ENCODE measurements at places on chromosomes 7 and 10.
A peak's percentile ranks its signal among the peaks of the same experiment; 100 is the strongest.

GRCh38 chr7:1474736-1475135, 15.5 kb upstream of the MICALL2 start:
- no peak for DNase-seq

DNA sequence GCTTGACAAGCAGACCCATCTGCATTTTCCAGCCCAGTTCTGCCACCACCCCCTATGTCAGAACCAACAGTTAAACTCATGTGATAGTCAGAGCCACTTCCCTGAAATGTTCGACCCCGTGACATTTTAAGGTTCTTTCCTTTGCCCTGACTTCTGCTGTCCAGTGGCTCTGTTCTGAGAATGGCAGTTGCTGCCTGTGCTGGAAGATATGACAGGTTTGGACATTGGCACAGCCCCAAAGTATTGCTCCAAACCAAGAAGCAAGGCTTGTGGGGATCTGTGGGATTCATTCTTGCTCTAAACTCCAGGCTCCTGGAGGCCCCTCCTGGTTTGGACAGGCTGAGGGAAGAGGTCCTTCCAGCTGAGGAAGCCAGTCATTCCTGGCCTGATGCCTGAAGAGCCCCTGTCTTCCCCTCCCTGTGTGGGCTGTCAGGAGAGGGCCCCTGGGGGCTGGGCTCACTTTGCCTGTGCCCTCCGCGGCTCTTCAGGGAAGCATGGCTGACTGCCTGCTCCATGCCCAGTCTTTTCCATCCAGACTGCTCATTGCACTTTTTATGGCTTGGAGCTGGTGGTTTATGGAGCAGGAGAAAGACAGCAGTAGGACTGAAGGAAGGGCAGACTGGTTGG, 138.0 kb downstream of the CDH23 start:
- no peak for DNase-seq

GRCh38 chr7:91128683-91129348, 135.4 kb upstream of the FZD1 start:
- no peak for DNase-seq

DNA sequence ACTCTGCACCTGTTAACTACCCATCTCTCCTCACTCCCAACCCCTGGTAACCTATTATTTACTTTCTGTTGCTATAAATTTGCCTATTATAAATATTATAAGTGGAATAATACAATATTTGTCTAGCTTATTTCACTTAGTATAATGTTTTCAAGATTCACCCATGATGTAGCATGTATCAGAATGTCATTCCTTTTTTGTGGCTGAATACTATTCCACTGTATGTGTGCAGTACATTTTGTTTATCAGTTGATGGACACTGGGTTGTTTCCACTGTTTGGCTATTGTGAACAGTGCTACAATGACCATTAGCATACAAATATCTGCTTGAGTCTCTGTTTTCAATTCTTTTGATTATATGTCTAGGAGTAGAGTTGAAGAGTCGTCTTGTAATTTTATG, 92.8 kb upstream of the KAT6B start:
- no peak for DNase-seq

DNA sequence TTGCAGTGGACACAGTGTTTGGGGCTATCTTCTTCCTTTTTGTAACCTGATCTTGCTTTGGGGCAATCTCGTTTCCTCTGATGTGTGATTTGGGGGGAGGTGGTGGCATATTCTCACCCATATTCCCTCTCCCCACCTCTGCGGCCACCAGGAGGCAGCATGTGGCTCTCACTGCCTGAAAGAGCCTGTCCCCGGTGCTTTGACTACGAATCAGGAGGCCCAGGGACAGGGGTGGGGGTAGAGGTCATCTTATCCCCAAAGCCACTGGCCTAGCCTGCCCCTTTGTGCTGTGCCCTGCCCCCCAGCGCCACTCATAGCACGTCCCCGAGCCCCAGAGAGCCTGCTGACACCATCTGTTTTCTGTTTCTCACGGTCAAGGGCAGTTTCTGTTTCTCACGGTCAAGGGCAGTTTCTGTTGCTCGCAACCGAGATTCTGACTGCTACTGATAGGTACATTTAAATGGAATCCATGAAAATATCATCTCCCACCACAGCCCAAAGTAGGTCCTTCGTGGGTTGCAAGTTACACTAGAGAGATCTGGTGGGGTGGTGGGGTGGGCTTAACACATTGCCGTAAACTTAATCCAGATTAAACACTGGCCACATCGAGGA, 28.2 kb downstream of the PHYH start:
- DNase-seq, result peak; percentile 31

DNA sequence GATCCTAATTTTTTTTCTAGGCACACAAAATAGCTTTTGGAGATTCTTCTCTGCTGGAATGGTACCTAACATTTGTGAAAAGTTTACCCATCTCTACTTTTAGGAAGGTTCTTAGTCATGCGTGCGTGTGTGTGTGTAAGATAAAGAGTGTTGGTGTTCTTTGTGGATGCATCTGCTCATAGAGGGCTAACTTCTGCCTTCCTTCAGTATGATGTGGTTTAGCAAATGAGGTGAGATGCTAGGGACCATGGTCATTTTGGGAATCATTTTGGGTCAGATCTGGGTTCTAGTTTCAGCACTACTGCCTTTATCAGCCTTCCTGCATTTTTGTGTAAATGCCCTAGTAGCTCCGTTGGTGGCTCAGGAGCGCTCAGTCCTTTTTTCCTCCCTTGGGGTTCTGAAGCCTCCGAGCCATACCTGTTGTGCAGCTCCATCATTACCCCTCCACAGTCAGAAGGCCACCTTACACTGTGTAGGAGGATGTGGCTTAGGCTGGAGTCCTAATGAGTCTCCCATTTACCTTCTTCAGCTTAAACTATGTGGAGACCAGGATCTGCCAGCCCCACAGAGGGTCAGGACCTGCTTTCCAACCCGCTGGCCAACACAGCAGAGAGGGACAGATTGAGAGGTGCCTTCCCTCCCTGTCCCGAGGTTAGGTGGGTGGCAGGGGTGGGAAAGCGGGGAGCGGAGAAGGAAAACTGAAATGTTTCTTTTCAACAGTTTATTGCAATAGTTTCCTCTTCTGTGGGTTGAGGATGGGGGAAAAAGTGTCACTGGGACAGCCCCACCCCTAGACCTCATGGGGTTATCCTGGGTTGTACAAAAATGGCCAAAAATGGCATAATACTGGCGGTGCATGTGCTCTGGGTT, 31.2 kb downstream of the TSPAN14 start:
- DNase-seq, result no peak

- DNase-seq, result no peak
These were observed 257.3 kb downstream of the PTEN start for GRCh38 chr10:88120599-88121333.

DNA sequence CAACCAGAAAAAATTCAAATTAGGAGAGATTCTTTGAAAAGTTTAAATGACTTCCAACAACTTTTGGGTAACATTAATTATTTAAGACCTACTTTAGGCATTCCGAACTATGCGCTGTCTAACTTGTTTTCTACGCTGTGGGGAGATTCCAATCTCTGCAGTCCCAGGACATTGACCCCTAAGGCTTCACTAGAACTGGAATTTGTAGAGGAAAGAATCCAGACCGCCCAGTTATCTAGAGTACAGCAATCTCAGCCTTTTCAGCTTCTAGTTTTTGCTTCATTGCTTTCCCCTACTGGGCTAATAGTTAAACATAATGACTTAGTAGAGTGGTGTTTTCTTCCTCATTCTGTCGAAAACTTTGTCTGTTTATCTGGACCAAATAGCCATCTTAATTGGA, 14.9 kb upstream of the DDC start:
- no peak for DNase-seq

DNA sequence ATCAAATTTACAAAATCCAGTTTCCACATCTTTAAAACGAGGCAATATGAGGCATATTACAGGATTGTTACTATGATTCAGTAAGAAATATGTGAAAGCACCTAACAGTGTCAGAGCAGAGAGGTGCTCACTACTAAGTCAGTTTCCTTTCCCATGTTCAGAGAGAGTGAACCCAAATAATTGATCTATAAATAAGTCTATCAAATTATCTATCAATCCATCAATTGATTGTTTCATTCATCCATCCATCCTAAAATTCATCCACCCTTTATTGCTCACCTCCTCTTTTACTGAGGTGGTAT, 340.8 kb downstream of the SUGCT start:
- no peak for DNase-seq

- DNase-seq, result no peak
These were observed 19.6 kb upstream of the CDCA7L start for GRCh38 chr7:21965291-21965690.

- no peak for DNase-seq
These were observed 40.7 kb downstream of the TARP start for GRCh38 chr7:38232502-38233366.

- DNase-seq, result no peak
These were observed 9.9 kb downstream of the ZNF365 start for GRCh38 chr10:62384057-62384446.

Data from NCI-H1436 (cell line).